ENCODE measurements at places on chromosomes 2 and 18.
A peak's percentile ranks its signal among the peaks of the same experiment; 100 is the strongest.

DNA sequence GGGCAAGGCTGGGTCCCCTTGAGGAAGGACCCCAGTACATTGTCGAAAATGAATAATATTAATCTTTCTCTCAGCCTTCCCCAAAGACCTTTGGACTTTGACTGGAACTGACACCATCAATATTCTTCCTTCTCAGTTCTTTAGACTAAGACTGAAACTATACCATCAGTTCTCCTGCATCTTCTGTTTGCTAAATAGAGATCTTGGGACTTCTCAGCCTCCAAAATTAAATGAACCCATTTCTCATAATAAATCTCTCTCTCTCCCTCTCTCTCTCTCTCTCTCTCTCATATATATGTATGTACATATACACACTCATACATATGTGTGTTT is 39.7 kb upstream of the VRK2 start:
- no peak for DNase-seq

GRCh38 chr2:68605939-68606338 is 37.4 kb upstream of the PROKR1 start:
- DNase-seq: no peak

DNA sequence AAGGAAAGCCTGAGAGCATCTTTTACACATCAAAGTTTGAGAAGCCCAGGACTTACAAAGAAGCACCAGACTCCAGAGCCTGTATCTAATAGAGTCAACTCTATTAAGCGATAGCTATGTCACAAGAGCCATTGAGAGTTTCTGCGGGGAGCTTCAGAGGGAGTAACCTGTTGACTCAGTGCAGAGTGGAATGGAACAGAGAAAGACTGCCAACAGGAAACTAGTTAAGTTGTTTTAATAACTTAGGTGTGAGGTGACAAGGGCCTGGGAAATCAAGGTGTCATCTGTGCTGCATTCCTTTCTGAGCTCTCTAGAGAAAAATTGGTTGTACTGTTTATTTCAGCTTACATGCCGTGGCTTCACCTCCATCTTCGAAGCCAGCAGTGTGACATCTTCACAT is 513.8 kb upstream of the POU3F3 start:
- no peak for DNase-seq

DNA sequence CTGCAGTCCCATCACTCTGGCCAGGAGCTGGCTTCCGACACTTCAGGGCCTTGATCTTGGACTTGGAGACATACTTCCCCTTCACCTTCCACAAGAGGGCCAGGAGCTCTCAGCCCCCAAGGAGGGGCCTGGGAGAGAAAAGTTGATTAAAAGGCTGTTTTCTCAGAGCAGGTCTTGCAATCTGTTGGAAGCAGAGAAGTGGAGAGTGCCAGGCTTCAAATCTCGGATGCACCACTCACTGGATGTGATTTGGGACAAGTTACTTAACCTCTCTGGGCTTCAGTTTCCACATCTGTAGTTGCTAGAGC is 255.3 kb downstream of the CYP26B1 start:
- no peak for DNase-seq

GRCh38 chr2:141820893-141821292 is 309.9 kb downstream of the LRP1B start:
- DNase-seq: no peak

- no peak for DNase-seq
Measured at GRCh38 chr2:10517351-10518043, 69.4 kb upstream of the ODC1 start.

DNA sequence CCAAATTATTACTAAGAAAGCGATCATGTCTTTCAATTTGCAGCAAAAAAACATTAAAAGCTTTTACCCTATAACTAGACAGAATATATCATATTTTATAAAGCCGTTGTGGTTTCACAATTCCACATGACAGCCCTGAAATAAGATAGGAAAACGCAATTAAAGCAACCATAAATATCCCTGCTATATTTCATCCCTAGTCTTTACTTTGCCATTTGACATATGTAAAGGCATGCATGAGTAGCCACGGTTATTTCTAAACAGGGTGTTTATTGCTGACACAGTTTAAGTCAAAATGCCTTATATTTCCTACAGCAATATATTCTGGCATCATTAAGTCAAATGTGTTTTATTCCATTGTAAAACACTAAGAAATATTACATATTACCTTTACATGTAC is 239.9 kb downstream of the DSEL start:
- DNase-seq: no peak

GRCh38 chr2:5932556-5933469 is 240.6 kb downstream of the SOX11 start:
- DNase-seq: no peak

DNA sequence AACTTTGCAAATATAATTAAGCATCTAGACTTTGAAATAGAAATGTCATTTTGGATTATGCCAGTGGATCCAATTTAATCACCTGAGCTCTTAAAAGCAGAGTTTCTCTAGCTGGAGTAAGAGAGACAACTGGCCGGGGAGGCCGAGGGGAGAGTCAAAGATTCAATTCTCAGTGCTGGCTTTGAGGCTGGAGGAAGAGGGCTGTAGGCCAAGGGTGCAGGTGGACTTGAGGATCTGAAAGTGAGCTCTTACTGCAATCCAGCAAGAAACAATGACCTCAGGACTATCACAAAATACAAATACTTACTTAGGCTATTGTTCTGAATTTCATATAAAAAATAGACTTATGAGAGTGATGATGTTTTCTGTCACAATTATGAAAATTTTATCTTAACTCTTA is 814.5 kb downstream of the CBLN2 start:
- DNase-seq: no peak

DNA sequence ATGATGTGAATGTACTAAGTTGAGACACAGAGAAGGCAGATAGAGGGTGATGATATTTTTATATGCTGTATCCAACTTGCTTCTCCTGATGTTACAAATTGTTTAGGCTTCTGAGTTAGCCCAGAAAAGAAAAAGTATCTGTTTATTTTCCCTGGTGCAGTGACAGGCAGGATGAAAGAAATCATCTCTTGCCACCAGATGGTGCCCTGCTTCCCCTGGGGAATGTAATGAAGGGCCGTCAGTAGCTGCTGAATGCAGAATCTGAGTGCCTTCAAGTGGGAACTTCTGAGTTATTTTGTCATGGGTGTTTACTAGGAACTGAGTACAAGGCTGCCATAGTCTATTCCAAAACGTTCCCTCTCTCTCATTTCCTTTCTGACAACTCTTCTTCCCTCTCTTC is 525.6 kb downstream of the MBD2 start:
- no peak for DNase-seq

DNA sequence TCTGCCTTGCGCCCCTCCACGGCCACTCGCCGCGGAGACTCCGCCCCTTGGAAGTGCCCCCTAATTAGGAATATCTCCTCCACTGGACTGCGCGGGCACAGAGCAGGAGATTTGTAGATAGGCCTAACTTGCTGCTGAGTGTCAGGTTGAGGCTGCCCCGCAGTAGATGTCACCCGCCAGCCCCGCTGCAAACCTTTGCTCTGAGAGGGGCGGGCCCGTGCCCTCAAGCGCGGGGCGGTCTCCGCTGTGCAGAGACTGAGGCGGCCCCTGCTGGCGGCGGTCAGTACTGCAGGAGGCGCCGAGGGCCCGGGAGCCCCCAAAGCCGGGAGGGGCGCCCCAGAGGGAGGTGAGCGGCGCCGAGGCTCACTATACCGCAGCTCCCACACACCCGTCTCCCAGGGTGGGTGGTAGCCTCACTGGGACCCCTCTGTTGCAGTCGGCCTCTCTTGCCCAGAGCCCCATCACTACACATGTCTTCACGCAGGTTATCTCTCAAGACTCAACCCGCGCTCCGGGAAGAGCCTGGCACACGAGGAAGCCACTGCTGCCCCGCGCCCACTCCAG is 2.9 kb upstream of the NEURL3 start:
- DNase-seq: no peak

GRCh38 chr2:174066871-174067270 is 101.7 kb upstream of the SP3 start:
- DNase-seq: no peak

DNA sequence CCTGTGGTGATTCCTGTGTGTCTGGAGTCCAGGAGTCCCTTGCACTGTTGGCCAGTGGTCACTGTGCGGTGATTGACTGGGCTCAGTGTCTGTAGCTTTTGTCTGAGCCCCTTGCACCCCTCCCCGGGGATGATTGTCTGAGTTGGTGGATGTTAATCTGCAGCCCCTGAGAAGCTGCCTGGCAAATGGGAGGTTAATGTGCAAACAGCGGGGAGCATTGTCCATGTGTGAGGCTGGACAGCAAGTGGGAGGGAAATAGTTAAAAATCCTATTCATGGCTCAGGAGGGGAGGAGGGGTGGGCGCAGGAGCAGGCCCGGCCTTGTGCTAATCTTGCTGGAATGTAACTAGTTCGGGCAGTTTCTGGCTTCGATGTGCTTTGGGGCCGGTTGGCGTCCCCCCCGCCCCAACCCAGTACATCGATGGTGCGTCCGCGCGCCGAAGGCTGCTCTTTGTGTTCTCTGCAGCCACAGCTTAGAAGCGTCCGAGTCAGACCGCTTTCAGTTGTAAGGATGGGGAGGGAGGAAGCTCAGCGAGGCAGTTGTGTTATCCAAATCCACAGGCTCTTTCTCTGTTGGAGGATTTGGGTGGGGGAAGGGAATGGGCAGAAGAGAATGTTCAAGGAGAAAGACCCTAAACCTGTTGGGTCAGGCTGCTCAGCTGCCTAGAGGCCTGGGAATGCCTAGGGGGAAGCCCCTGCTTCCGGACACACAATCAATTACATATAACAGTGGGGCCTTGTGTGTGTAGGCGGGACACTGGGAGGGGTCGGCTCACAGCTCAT is 71.8 kb downstream of the TGOLN2 start:
- no peak for DNase-seq

GRCh38 chr18:72667932-72668331 is 123.8 kb upstream of the CBLN2 start:
- no peak for DNase-seq

DNA sequence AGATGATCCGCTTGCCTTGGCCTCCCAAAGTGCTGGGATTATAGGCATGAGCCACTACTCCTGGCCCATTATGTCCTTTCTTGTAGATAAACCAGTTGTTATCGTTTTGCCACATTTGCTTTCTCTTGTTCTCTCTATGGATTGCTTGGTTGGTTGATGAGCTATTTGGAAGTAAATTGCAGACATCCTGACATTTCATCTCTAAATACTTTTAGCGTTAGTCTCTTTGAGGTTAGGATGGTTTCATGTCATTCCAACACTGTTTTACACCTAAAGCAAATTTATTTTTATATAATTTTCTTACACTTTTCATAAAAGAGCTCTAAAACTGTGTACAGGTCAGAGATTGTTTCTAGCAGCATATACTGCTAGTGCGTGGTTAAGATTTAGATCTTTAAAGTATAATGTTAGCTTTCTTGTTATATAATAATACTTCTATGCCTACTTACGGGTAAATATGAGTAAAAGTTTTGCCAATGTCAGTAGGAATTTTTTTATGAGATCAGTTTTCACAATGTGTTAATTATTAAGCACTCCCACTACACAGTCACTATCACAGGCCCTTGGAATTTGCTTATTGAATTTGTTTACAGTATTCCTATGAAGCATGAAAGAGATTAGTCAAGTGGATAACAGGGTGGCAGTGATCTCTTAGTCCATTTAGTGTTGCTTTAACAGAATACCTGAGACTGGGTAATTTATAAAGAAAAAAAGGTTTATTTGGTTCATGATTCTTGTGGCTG is 10.3 kb downstream of the POLI start:
- no peak for DNase-seq

DNA sequence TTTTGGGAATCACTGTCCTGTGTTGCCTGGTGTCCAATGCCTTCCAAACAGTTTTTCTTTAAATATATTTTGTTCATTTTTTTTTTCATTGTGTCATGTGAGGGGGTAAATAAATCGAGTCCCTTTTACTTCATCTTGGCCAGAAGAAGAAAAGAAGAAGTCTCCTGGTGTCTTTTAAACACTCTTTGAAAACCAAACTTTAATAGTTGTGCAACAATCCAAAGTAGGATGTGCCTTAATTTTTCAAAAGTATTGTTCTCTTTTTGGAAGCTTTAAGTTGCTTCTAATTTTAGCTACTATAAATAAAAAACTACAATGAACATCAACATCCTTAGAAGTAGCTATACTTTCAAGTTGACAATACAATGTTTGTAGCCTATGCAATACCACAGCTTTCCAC is 154.9 kb downstream of the ATAD2B start:
- no peak for DNase-seq

GRCh38 chr2:162435676-162436075 is 91.7 kb downstream of the GCA start:
- DNase-seq: peak; percentile 25

- no peak for DNase-seq
Measured at GRCh38 chr2:218003981-218004419, 1.2 kb upstream of the TNS1 start.

GRCh38 chr2:238973038-238973739 is 125.3 kb downstream of the TWIST2 start:
- DNase-seq: no peak

DNA sequence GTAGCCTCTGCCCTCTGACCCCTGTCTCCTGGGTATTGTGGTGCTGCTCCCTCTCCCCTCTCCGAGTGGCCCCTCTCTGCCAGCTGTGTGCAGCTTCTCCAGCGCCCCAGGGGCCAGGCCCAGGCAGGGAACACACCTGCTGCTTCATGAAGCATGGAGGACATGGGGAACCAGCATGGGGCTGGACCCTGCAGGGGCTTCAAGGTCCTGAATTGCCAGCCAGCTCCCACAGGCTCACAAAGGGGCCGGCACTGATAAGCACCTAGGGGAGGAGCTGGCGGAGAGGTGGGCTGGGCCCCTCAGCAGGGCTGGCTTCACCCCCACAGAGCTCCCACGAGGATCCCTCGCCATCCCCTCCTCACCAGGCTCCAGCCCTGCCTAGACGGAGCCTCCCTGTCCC is 77.4 kb upstream of the GPC1 start:
- no peak for DNase-seq

DNA sequence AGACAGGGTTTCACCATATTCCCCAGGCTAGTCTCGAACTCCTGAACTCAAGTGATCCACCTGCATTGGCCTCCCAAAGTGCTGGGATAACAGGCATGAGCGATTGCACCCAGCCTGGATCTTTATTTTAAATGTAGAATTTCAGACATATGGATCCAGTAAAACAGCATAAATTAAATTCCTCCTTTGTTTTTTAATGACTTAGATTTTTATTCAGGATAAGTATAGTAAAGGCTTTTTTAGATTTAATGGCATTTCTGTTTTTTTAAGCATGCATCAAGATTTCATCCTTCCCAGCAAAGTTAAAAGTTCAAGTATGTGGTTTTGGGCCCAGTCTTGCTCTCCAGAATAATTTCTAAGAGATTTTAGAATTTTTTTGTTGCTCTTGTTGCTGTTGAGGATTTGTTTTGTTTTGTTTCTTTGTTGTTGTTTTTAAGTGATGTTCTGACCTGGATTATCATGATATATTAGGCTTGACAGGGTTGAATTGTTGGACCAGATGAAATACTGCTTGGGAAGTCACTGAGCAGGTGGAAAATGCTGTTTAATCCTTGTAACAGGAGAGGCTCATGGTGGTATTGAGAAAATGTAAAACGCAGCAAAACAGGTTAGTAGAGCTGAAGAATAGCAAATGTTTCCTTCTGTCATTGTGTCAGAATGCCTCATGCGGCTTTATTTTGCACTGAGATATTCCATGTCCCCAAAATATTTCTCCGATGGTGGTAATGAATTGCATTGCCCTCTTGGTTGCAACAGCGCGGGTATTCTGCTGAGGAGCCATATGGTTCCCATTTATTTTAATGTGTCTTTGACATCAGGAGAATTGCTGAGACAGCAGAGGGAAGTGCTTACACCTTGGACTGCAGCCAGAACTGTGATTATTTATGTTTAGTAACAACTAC is 147.9 kb downstream of the GALNT3 start:
- DNase-seq: no peak

Data from HS-5 (cell line).